ENCODE measurements at places on chromosomes 12 and 14.

DNA sequence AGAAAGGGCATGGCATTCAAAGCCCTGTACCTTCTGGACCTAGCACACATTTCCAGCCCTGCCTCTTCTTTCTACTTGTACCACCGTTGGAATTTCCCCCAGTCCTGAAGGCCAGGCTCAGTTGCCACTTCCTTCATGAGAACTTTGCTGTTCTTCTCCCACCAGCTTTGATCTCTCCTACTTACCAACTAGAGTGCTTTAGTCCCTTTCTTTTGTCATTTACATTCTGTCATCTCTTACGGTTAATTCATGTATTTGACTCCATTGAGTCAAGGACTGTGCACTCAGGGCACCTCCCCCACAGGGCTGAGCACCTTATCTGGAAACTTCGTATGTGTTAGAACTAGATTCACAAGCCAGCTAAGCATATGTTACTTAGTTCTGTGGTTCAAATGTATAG is 26.3 kb downstream of the BICDL1 start:
- DNase-seq, result no peak

- DNase-seq, result no peak
Observed at GRCh38 chr14:99026471-99026870, 245.5 kb downstream of the BCL11B start.

DNA sequence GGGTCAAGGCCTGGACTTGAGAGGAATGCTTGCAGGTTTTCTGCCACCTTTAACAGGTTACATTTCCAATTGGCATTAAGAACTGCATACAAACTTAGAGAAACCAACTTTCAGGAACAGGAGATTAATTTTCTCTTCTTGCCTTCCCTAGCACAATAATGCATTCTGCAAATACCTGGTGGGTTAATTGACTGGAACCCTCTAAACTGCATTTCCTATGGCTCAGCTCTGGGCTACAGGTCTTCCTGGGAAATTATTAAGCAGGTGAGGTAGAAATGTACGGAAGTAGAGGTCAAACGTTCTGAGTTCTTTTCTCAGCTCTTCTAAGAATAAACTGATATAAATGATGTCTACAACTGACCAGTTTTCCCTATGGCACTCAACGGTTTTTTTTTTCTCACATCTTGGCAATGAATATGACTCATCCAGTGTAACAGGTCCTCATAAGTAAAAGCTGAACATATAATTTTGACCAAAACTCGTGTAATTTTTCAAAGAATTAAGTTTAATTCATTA is 144.9 kb upstream of the PELI2 start:
- DNase-seq, result no peak

DNA sequence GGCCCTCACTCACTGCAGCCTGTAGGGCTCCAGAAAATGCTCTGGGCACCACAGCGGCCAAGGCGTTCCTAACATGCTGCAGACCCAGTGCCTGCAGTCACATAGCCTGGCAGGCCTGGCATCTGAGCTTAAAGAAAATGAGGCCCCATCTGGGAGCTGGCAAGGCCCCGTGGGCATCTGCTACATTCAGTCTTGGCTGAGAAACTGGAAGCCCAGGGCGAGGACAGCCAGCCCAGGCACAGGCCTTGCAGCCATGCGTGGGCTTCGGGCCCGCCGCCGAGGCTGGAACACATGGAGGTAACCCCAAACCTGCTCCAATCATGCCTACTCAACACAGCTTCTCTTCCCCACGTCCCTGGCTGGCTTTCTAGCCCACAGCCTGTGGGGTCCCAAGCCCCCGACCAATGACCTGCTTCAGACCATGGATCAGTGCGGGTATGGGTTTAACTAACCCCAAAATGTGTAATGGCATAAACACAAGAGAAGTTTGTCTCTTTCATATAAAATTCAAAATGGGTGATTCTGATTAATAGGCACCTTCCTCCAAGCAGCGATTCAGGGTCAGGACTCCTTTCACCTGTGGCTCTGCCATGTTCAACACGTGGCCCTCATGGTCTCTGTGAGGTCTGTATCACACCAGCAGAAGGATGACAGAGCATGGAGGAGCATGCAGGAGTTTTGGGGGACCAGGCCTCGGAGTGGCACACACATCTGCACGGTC is 6.4 kb downstream of the NGB start:
- no peak for DNase-seq

DNA sequence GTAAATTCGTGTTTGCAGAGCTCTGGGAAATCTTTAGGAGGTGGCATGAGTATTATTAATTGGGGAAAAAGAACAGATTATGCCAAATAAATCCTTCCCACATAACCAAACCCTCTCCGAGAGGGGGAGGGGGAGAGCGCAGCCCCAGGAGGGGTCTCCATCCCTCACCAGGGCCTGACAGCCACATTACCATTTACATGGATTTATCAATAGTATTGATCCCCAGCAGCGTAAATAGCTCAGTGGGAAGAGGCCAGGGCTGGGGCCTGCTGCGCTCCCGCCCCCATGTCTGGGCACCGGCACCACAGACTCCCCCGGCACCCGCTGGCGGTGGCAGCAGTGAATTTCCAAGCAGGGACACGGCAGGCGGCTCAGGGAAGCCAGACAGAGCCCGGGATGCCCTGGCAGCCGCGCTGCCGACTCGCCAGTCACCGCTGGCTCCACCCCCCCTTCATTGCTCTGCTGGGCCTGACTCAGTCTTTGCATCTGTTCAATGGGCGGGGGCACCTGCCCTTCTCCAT is 2.4 kb downstream of the NCOR2 start:
- DNase-seq, result peak; percentile 55

DNA sequence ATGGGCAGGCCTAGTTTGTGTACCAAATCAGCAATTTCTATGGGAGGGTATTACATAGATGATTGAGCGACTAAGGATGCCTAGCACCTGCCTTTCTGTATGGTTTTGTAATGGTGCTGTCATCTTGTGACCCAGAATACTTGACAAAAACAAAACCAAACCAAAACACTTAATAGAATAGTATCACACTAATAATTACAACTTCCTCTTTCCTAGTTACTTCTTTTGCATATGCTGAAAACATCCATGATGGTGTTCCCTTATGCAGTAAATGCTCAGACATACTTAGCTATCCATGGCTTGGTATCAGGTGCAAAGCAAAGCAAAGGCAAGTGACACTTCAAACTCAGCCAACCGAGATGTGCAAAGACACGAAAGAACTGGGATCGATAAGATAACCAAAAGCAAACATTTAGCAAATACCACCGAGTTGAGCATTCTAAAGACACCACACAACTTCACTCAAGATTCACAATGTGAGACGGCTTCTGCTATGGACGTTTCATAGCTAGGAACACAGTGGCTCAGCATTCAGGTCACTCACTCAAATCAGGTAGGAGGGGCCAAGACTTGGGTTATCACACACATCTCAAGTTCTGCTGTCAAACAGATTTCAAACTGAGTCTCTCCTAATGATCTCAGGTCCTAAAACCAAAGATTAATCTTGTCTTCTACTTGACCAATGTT is 24.3 kb downstream of the PPP1CC start:
- DNase-seq, result peak; percentile 82

GRCh38 chr14:97920201-97920600 is 1123.0 kb downstream of the VRK1 start:
- no peak for DNase-seq

DNA sequence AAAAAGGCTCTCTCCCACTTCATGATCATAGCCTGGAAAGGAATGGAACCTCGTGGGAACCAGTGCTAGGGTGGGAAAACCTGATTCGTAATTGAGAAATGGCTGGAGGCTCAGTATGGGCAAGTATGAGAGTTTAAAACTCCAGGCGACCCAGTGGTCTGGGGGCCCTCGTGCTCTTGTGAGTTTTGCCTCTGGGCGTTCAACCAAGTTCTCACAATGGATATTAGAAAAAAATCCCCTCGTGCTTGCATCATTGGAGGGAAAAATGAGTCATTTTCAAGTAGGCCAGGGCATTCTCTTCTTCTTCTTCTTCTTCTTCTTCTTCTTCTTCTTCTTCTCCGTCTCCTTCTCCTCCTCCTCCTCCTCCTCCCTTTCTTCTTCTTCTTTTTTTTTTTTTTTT is 39.0 kb downstream of the GPR68 start:
- no peak for DNase-seq

GRCh38 chr14:35435177-35435576 is 30.6 kb upstream of the NFKBIA start:
- DNase-seq, result no peak

DNA sequence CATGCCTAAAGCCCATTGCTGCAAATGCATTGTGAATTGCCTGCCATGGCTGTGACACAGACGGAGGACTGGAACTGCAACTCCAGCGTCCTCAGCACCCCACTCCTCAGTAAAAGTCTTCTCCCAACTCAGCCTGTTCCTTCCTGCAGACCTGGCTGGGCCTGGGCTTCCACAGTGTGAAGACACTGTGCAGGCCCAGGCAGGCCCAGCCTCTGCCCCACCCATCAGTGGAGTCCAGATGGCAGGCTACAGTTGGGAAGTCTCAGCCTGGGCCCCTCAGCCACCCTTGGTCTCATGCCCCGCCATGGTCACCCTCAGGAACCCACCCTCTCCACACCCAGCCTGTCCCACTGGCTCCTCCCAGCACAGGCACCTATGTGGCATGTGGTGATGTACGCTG is 22.0 kb downstream of the VSX2 start:
- DNase-seq, result no peak

GRCh38 chr12:68610370-68611093 is at the start of gene RAP1B:
RAP1B (plus strand) TSS chr12:68610899; CDS start chr12:68648725, 37,826 bp downstream.
- DNase-seq, result peak; percentile 94

- no peak for DNase-seq
Observed at GRCh38 chr12:138898-139534, 72.4 kb downstream of the IQSEC3 start.

DNA sequence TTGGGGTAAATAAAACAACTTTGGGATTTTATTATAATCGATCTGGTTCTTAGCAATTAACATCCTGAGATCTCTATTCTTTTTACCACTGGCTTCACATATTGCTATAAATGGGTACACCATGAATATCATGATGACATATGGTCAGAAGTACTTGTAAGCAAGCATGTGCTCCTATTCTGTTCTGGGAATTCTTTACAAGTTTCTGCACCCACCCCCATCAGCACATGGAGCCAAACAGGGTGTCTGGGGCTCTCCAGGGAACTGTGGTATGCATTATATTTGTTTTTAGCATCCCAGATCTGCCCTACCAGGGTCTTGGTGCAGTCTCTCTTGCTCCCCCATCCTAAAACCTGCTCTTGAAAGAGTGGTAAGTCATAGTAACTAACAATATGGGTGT is 31.3 kb downstream of the DMAC2L start:
- DNase-seq, result no peak

GRCh38 chr14:91332171-91332985 is 85.2 kb downstream of the CCDC88C start:
- DNase-seq, result no peak

DNA sequence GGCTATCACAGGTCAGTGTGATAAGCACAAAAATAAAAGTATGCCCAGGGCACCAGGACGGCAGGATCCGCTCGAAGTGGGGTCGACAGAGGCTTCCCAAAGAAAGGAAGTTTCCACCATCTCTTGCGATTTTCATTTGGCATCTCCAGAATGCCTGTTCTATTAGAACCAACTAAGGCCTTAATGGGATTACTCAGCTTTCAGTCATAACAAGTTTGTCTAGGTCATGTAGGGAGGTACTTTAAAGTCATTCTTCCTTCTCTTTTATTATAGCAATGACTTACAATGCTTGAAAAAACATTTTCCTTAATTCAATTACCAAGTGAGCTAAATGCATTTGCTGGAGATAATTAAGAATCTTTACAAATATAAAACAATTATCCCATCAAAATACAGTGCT is 83.6 kb upstream of the DIO3 start:
- no peak for DNase-seq

DNA sequence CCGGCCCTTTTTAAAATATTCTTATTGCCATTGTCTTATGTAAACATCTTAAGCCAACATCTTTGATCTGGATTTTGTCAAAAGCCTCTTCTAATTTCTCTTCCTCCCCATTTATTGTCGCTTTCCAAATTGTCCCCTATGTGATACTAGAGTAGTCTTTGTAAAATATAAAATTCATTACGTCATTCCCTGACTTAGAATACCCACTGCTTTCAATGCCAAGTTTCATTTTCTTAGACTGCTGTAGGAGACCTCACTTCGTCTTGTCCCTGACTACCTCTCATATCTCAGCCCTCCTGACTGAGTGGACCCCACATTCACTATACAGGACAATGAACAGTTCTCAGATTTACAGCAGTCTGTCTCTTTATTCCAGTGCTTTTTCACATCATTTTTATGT is 633.9 kb upstream of the LMO3 start:
- DNase-seq, result no peak

GRCh38 chr12:92403210-92404175 is 257.8 kb upstream of the BTG1 start:
- DNase-seq, result no peak

DNA sequence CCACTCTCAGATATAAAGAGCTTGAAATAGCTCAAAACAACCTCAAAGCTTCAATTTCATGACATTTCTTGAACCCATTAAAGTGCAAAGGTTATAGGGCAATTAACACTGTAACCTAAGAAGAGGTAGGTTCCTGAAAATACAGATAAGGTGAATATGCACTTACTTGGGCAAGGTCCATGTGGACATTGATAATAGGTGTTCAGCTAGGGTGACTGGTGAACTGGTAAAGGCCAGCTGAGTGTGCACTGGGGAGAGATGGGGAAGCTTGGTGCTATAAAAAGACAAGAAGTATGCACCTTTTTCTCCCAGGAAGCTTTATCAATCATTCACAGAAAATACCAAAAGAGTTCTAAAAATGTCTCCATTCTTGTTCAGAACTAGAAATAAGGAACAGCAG is 418.6 kb downstream of the SLC16A7 start:
- no peak for DNase-seq

DNA sequence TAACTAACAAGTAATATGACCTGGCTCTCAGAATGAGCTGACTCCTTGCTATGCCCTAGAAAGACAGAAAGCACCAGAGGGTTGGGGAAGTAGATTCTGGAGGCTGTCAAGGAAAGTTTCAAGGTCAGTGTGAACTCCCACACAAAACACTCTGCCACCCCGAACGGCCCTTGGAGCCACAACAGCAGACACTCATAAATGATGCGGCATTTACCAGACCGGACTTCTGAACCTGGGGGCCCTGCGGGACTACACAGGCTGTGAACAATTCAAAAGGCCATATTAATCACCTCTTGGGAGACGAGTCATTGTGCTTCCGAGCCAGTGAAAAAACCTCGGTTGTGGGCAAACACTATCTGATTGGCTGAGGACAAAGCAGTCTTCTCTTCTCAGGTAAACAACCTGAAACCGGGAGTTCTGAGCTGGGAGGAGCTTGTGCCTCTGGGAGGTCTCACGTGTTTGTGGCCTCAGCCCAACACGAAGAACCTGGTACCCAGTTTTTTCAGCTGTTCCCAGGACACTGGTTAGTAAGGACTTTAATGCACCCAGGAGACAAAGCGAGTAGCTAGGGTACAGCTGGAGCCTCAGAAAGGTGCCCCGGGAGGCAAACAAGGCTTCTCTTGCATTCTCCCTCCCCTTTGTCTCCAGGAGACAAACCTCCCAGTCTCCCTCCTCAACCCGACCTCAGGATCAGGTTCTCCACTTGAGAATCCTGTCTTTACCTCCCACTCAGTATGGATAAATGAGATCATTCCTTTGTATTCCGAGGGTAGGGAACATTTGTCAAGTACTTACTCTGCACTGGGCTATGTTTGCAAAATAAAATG is 35.3 kb downstream of the VWF start:
- peak; percentile 92 for DNase-seq

Data from NCI-H1417 (cell line).